NCI-H1105 treated with DMSO at 0.1 percent for 48 hours (cell line): ENCODE measurements at places on chromosomes 11 and 22.

DNA sequence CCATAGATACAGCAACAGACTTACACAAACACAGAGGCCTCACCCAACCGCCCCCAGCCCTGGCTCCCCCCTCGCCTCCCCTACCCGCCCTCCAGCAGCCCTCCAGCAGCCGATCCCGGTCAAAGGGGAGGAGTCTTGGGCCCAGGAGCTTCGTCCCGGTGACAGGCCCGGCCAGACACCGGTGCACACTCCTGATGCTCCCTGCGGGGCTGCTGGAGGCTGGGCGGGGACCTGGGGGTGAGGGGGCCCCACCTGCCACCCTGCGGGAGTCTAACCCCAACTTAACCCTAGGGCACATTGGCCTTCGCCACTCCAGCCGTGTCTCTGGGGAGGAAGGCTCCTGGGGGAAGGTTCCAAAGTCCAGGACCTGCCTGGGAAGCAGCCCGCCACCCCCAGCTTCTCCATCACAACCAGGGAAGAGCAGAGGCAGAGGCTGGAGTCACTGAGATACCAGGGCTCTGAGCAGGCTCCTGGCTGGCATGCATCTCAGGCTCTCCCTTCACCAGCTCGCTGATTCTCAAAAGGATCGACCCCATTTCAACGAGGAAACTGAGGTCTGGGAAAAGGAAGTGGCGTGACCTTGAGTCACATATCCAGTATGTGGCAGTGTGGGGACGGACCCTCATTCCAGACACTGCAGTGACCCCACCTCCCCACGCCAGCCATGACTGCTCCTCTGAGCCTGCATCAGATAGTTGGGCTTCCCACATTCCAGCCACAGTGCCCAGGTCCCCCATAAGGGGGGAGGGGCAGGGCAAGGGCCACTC is 14.4 kb downstream of the BCL9L start:
- DNase-seq, result no peak

- no peak for DNase-seq
Observed at GRCh38 chr11:106012744-106013143, 9.3 kb downstream of the MSANTD4 start.

GRCh38 chr22:42912059-42912458 is 55.0 kb upstream of the ARFGAP3 start:
- DNase-seq, result no peak

DNA sequence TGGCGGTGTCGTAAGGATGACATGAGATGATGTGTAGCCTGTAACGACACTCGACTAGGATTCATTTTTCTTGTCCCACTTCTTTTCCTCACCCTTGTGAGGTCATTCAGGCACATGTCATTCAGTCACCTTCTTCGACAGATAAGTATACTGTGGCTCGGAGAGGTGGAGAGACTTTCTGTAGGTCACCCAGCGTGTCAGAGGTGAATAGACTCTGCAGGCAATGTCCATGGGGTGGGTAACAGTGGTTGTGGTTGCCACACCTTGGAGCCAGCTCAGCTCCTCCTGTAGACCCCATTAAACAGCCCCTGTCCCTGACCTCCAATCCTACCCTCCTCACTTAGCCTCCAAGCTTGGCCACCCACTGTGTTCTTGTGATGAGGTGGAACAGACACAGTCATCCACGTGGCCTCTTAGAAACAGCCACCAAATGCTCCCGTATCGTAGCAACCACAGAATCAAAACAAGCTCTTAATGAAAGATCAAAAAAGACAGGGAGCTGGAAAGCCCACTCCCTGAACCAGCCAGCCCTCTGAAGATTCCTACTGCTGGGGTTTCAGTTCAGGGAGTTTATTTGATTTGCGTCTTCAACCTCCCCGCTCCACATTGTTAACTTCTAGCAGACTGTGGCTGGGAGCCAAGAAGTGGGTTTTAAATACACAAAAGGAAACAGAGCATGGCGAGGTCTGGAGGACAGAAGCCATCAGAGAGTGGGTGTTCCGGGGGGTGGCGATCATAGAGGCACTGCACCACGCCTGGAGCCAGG is 89.0 kb upstream of the GRK3 start:
- peak; percentile 90 for DNase-seq

GRCh38 chr22:49481659-49482399 is 345.8 kb downstream of the BRD1 start:
- peak; percentile 29 for DNase-seq

DNA sequence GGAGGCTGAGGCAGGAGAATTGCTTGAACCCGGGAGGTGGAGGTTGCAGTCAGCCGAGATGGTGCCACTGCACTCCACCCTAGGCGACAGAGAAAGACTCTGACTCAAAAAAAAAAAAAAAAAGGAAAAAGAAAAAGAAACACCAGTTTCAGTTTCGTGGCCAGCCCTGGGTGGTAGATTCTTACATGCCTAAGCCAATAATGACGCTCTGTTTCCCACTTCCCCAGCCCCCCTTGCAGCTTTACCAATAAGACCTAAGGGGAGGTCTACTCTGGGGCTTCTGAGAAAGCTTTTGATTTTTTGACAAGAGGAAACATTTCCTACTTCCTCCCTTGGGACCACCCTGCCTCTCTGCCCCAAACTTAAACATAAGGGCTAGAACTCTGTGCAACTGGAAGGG is 30.0 kb upstream of the PTPRJ start:
- DNase-seq, result no peak

DNA sequence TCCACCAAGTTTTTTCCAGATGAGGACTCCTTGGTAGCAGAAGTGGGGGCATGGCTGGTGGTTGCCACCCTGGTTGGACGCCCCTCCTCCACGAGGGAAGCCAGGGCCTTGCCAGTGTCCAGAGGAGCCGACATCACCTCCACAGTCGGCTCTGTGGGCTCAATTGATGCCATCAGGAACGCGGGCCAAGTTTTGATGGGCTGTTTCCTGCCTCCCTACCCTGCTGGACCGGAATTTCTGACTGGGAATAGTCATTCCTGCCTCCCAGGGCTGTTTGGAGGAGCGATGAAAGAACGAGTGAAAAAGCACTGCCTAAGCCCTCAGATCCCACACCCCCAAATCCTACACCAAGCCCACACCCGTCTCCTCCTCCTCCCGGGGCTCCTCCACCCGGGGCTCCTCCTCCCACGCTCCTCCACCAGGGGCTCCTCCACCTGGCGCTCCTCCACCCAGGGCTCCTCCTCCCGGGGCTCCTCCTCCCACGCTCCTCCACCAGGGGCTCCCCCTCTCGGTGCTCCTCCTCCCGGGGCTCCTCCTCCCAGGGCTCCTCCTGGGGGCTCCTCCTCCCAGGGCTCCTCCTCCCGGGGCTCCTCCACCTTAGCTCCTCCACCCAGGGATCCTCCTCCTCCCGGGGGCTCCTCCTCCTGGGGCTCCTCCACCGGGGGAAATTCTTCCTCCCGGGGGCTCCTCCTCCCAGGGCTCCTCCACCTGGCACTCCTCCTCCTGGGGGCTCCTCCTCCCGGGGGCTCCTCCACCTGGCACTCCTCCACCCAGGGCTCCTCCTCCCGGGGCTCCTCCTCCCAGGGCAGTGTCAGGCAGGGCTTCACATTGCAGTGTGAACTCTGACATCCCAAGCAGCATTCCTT is 10.0 kb upstream of the PRR5 start:
- no peak for DNase-seq

DNA sequence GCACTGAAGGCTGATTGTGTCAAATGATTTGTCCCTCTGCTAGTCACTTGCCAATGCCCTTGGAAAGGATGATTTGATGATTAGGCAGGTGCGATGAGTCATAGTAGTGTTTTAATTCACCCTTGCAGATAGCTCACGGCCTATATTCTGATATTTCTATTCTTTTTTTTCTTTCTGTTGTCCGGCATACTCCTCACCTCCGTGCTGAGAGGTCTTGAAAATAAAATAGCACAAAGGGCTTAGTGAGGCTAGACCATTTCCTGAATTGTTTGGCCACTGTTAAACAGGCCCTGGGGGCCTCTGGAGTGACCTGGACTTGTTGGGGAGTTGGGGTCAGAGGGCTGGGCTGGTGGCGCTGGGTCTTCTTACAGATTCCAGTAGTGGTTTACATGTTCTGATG is 99.8 kb downstream of the ZBTB16 start:
- no peak for DNase-seq
